ENCODE measurements at places on chromosomes 7 and 10.

- no peak for DNase-seq
These were observed 417.9 kb upstream of the KLF6 start for GRCh38 chr10:4202938-4203337.

GRCh38 chr10:7408291-7409044 is 2.4 kb downstream of the SFMBT2 start:
- no peak for DNase-seq

DNA sequence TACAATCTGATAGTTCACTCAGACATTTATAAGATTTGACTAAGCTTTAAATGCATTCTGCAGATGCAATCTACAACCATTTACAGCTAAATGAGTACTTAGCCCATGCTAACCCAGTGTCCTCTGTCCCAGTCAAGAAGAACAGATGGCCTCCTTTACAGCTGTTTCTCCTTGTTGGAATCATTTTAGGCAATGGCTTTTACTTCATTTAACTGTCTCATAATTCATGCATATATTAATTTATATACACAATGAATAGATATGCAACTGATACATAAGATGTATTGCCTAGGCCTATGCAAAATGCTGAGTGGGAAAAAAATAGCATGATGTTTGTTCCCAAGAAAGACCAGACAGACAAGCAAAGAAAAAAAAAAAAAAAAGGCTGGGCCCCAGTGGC is 82.2 kb downstream of the TSPAN12 start:
- DNase-seq: no peak

GRCh38 chr10:78410046-78410965 is 376.6 kb downstream of the RPS24 start:
- no peak for DNase-seq

DNA sequence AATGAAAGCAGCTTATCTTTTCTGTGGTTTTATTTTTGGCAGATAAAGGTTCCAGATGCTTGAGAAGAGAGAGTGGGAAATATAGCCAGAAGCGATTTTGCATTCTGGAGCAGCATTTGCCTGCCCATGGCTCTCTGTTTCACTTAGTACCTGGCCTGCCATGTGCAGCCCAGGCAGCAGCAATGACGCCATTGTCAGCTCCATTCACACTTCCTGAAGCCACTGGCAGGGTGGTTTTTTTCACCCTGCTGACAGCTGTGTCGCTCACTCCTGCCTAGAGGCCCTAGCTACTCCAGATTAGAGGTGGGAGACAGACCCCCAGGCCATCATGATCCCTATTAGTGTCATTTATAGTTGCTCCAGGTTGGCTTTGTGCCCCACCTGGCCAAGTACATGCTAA is 30.1 kb upstream of the NEUROD6 start:
- no peak for DNase-seq

- no peak for DNase-seq
These were observed 206.3 kb upstream of the PODXL start for GRCh38 chr7:131762753-131763152.

- DNase-seq: peak; percentile 55
These were observed at the start of gene LRRTM3 for GRCh38 chr10:66925896-66926715. TSS of gene LRRTM3 (plus strand) at chr10:66926036.

DNA sequence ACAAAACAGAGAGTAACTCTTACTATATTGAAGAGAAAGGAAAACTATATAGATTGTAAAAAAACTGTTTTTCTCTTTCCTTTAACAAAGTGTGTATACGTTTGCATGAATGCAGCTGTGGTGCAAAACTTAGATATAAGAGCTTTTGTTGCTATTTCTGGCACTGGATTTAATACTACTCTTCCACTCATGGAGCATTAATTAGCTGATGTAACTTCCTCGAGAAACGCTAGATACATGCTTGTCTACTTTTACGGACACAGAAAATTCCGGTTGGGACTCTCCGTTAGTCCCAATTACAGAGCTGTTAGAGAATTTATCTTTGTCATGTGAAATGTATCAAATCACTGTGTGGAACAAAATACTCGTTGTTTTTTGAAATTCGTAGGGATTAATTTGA is 135.5 kb downstream of the ZNF22 start:
- no peak for DNase-seq

DNA sequence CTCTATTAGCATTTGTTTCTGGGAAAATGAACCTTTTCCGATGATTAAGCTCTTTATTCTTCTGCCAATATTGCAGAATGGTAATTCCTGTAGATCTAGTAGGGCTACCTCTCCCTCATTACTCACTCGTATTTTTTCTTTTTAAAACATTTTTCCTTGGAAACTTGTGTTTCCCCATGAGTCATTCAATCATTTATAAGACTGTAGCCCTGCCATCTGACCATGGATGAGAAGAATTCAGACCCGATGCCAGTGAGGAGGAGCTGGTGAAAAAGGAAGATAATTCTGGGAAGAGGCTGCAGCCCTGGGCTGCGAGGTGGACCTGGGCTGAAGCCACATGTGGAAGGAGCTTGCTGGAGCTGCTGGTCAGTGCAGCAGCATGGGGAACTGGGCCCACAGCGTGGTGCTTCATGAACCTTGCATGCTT is 242.8 kb downstream of the KLF6 start:
- DNase-seq: peak; percentile 77

DNA sequence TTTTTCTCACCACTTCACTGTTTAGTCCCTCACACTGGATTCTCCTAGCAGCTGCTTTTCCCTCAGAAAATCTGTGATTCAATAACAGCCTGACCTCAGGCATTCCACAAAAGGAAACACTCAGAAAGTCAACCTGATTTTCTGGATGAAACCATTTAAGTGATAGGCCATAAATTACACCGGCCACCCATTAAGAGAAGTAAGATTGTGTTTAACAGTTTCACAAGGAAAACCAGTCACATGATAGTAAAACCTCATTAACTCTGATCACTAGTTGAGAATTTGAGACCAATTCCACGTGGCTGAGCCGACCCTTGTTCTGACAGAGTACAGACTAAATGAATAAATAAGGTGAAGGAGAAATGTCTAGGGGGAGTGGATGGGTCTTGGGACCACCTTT is 7.7 kb downstream of the GRM8 start:
- no peak for DNase-seq

- DNase-seq: no peak
These were observed 107.2 kb upstream of the RELN start for GRCh38 chr7:104096683-104097082.

DNA sequence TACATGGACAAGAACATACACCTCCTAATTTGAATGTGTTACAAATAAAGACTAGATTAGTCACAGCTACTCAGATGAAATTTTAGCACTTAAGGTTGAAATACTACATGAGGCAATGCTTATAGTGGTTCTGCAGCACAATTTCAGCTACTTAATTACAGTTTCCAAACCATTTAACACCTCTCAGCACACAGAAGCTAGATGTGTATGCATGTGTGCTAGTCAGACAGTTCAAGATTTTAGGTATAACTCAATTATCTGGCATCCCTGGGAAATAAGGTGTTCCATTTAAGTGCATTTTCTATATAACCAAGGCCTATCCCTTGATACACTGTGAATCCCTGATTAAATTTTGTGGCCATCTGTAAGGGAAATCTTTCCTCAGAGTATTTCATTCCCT is 141.8 kb downstream of the CHCHD3 start:
- DNase-seq: no peak

GRCh38 chr7:21605008-21605585 is 62.3 kb downstream of the DNAH11 start:
- no peak for DNase-seq

DNA sequence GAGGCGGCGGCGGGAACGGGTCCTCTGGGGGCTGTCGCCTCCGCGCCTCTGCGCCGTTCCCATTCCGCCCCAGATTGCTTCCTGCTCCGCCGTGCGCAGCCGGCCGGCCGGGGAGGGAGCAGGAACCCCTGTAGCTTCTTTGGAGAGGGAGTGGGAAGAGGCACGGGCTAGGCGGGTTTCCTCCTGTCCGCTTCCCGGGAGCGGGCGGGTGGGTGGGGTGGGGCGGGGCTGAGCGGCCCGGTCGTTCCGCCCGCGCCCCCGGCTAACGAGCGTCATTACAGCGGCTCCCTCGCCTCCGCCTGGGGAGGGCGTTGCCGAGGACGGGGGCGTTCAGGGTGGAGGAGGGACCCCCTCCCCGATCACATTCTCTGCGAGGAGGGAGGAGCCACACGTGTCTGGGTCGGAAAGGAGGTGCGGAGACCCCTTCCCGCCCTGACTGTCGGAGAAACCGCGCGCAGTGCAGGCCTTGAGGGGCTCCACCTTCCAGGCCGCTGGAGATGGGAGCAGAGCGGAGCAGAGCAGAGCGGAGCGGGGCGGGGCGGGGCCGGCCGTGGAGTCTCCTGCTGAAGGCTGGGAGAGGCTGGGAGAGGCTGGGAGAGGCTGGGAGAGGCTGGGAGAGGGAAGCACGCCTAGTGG is 39.7 kb downstream of the AGAP3 start:
- DNase-seq: no peak

DNA sequence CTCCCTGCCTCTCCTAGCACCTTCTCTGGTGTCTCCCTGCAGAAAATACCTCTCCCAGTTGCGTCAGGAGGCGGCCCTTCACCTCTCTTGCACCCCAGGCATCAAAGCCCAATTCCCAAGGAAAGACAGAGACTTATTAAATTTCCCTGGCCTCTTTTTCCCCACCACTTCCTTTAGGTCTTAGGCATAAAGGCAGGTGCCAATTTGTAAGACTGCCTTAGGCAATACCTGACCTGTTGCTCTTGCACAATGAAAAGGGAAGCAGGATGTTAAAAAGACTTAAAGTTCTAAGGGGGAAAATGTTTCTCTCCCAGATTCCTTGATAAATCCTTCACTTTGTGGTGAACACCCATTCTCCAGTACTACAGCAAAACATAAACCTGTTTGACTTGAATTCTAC is 186.7 kb downstream of the SLC25A13 start:
- no peak for DNase-seq

DNA sequence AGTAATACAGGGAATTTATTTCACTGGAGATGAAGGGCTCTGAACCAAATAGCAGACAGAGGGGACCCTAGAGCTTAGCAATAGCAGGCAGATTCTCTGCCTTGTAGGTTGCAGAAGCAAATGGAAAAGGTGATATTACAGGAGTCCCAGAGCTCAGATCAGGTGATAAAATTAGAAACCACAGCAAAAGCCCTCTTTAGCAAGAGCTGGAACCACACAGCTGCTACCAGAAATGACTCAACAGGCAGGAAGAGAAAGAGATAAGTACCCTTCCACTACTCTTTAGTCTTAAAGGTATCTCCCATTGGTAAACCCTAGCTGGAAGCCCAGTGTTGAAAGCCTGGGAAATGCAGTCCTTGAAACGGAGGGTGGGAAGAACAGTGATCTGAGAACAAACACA is 535.6 kb upstream of the GHITM start:
- no peak for DNase-seq

DNA sequence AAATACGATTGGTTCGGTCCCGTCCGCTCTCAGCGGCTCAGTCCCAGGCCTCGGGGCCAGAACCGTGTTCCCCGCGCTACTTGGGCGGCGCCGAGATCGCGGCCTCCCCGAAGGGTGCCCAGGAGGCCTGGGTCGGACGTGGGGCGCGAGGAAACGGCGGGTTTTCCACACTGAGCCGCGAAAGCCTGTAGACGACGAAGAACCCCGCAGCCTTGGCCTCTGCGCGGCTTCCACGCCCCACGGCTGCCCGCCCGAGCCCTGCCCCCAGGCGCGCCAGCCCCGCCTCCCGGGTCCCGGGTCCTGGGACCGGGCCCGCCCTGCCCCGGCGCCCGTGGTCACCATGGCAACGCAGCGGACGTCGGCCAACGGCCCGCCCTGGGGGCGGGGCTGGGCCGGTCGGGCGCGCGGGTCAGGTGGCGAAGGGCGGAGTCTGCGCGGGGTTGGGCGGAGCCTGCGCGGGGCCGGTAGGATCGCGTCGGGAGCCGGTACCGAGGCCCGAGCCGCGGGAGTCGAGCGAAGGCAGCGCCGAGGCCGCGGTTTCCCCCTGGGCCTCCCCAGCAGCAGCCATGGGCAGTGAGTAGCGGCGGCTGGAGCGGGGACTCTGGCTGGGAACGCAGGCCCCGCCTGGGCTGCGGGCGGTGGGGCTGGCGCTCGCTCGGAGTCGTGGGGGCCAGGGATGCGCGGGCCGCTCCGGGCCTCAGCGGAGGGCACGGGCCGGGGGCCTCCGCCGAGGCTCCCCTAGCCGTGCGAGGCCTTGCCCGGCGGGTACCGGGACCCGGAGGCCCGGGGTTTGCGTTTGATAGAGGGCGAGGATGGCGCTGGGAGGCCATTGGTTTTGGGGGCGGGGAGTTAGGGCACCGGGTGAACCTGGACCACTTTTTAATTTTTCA is at the start of gene SEC61A2:
SEC61A2 (plus strand) TSS at position 456 of the 890 bp plus-strand sequence; CDS start at position 567, 111 bp downstream.
- DNase-seq: peak; percentile 89

DNA sequence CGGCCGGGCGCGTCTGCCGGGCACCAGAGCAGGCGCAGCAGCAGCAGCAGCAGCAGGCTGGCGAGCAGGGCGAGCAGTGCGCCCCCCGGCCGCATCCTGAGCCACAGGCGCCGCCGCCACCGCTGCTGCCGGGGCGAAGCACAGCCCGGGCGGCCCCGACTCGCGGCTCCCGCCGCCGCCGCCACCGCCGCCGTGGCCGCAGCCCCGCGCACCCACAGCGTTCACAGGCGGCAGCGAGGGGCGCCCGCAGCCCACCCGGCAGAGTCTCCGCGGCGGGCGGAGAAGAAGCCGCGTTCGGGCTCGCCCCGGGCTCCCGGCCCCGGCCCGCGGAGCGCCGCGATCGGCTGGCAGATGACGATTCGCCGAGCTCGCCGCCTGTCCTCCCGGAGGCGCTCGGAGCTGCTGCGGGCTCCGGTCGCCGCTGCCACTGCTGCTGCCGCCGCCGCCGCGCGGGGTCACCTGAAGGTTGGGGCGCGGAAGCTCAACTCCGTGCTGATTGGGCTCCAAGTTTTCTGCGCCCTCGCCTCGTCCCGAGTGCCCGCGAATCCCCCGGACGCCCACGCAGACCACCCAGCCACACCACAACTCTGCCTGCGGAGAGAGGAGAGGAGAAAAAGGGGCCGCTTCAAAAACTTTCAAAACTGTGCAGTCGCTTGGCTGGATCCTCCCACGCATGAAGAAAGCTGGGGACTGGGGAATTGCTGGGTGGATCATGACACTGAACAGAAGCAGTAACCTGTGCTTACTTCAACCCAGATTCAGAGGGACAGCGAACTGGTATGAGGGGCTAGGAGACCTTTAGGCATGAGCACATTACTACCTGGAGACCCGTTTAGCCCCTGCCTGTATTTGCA is at the start of gene ST8SIA6:
ST8SIA6 (minus strand) TSS at position 435 of the 854 bp plus-strand sequence; CDS start at position 95, 340 bp downstream.
- peak; percentile 24 for DNase-seq

- no peak for DNase-seq
These were observed 80.2 kb downstream of the PALS2 start for GRCh38 chr7:24653316-24654085.

GRCh38 chr10:88233870-88234269 is 349.2 kb downstream of the RNLS start:
- DNase-seq: no peak

DNA sequence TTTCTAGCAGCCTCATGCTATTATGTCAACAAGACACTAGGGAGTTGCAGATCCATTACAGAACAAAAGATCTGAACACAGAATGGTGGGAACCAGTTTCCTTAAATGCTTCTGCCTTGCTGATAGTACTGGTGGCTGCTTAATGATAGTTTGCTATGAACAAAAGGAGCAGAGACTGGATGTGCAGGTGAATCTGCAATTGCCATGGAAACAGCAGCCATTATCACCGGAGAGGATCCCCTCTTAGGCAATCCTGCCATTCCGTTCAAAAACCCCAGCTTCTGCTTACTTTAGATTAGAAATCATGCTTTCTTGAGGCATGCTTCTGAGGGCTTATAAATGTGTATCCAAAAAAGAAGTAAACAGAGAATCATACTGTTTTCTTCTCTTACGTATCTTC is 80.0 kb upstream of the PRKAR2B start:
- no peak for DNase-seq

GRCh38 chr10:1544209-1544673 is 193.1 kb downstream of the ADARB2 start:
- DNase-seq: no peak

GRCh38 chr10:1620803-1621202 is 116.5 kb downstream of the ADARB2 start:
- no peak for DNase-seq

GRCh38 chr7:83850125-83850524 is 201.2 kb upstream of the SEMA3E start:
- DNase-seq: peak; percentile 3

Data from GM04504 (cell line).